ENCODE measurements at places on chromosomes 1 and 21.

DNA sequence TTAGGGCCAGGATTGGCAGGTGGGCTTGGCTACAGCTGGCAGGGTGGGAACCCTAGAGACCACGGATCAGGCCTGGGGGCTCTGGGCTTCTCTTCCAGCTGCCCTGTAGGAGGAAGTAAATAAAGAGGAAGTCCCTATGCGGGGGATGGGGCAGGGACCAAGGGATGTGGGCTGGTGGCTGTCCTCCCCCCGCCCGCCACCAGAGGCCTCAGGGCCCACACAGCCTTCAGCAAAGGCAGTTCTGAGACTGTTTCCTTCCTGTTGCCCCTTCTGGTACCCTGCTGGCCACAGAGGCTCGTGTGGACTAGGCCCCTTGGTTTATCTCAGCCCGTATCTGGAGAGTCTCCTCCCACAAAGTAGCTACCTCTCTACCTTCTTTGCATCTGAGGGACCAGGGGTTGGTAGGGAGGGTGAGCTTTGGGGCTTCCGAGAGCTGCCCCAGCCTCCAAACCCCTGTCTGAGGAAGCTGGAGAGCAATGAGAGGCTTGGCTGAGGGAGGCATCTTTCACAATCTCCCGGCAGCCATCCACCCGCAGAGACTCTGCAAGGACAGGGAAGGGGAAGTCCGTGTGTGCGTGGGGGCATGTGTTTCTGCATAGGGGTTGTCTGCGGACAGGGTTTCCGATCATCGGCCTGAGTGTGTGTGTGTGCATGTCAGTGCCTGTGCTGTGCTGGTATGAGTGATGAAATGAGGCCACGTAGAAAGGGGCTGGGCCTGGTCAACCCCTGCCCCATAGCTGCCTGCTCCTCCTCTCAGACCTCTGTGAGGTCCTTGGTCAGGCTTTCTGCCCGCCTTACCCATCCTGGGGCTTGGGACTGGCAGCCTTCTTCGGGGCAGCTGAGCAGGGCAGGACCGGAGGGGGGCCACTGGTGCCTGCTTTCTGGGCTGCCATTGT lies 12.5 kb downstream of the RPS6KA1 start:
- DNase-seq, result peak; percentile 34

DNA sequence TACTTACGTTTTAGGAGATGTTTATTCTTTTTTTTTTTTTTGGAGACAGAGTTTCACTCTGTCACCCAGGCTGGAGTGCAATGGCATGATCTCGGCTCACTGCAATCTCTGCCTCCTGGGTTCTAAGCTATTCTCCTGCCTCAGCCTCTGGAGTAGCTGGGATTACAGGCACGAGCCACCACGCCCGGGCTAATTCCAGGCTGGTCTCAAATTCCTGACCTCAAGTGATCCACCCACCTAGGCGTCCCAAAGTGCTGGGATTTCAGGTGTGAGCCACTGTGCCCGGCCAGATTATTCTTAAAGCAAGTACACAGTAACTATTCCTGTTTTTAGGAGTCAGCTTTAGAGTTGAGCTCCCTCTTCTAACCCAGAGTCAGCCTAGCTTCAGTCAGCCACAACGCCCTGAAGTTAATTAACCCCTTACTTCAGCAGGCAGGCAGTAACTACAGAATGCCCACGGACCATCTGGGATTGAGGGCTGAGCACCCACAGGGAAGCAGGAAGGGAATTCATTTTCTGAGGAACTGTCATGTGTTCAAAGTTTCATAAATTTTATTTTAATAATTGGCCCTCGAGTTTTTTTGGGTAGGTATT lies 5.3 kb upstream of the ID3 start:
- no peak for DNase-seq

GRCh38 chr21:31460980-31461379 lies 116.9 kb upstream of the TIAM1 start:
- no peak for DNase-seq

GRCh38 chr1:62794053-62794452 lies 10.1 kb downstream of the ATG4C start:
- no peak for DNase-seq

DNA sequence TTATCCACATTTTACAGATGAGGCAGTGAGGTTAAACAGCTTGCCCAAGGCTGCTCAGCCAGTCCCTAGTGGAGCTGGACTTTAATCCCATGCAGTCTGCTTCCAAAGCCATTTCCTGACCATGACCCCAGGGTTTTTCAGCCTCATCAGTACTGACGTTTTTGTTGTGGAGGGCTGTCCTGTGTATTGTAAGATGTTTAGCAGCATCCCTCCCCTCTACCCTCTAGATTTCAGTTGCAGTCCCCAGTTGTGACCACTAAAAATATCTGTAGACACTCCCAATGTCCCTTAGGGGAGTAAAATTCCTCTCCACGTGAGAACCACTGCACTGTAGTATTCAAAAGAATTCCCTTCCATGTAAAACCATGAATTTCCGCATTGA lies 30.2 kb upstream of the C1orf105 start:
- no peak for DNase-seq

DNA sequence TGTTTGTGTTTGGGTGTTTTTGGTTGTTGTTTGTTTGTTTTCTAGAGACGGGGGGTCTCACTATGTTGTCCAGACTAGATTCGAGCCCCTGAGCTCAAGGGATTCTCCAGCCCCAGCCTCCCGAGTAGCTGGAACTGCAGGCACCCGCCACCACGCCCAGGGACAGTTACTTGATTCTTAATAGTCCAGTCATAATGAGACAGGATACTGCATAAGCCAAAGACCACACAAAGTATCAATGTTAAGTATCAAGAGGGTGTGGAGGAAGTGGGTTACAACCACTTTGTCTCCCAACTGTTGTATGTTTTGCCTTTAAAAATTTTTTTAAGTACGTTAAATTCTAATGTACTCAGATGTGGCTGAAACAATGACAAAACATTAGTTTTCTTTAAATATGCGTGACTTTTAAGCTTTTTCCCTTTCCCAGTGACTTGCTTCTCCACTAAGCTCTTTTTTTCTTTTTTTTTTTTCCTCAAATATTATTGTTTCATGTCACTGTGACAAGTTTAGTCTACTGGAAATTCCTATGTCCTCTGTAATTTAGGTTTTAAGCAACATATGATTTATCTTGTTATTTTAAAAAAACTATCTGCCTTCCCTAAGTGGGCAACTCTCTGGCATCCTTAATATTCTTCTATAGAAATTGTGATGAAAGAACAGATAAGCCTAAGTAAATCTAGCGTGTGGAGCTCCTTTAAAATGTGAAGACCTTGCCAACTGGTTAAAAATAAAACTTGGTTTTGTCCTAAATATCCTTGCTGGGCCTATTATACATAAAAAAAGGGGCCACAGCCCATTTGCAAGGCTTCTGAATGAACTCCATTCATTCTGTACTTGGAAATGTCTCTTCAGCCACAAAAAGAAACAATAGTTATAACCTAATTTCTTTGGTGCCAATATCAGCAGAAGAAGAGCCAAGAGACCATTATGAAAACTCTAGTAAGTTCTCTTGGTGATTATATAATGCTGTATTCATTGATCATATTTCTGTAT lies 56.2 kb upstream of the DPH5 start:
- DNase-seq, result peak; percentile 4

DNA sequence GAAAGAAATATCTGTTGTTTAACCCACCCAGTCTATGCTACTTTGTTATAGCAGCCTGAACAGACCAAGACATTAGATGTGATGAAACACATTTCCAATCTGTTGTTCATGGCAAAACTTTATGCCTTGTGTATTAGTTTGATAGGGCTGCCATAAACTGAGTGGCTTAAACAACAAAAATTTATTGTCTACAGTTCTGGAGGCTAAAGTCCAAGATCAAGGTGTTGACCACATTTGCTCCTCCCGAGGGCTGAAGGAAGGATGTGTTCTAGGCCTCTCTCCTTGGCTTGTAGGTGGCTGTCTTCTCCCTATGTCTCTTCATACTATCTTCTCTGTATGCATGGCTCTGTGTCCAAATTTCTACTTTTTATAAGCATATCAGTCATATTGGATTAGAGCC lies 94.1 kb upstream of the HIVEP3 start:
- DNase-seq, result no peak

DNA sequence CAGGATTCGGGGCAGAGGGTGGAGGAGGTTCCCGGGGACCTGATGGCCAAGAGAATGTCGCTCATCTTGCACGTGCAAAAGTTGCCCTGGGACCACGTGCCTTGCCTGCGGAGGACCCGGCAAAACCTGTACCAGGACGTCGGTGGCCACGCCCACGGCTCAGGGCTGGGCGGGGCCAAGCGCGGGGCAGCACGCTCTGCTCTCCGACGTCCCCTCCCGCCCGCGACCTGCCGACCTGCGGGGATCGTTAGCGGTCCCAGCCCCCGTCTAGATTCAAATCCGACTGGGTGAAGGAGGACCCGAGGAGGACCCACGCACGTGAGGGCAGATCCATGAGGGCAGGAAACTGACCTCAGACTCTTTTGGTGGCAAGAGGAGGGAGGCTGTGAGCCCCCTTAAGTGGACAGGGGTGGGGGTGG lies at the start of gene C1orf167:
Gene C1orf167 (plus strand): TSS at position 206 of the 419 bp plus-strand sequence. CDS start 2,208 bp downstream, outside the sequence.
- DNase-seq, result peak; percentile 38

DNA sequence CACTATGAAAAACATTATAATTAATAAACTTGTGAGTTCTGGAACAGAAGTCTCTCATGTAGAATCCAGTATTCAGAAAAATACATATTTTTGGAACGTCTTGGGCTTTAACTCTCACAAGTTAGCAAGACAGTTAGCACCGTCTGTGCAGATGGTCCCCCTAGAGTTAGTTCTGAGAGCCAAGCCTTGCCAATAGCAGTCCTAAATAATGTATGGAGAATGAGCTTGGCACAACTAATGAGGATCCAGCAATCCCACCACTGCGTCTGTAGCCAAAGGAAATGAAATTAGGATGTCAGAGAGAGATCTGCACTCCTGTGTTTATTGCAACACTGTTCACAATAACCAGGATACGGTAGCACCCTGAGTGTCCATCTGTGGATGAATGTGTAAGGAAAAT lies 54.6 kb upstream of the VAMP3 start:
- DNase-seq, result no peak

- no peak for DNase-seq
Measured at GRCh38 chr1:192907545-192908243, 98.9 kb downstream of the RGS2 start.

DNA sequence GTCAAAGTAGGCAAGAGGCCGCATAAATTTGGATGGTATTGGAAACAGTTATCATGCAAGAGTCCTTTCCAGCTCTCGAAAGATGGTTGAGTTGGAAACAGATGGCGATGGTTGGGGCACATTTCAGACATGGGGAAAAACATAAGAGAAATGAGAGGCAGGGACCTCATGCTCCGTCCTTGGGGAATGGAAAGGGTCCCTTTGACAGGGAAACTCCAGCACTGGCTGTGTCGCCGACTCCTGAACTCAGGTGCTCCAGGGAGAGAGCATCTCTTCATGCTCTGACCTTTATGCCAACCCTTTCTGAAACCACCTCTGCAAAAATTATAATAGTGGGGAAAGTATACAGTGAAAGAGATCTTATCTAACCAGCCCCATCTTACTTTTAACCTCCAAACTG lies 36.8 kb upstream of the COL6A2 start:
- DNase-seq, result no peak

DNA sequence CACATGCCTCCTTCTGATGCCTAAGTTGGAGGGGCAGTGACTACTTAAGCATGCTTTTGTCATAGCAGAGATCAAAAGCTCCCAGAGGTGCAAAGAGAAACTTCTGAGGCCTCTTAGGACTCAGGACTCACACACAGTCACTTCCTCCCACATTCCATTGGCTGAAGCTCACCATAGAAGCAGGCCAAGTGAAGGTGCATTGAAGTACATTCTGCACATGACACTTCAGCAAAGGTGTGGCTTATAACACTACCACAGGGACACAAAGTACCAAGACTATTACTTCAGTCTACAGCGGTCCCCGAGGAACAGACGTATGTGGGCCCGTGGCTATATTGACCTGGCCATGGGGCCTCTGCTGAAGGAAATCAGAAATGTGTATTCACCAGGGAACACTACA lies 2.5 kb upstream of the POGK start:
- no peak for DNase-seq

GRCh38 chr1:71068325-71069240 lies 12.3 kb downstream of the ZRANB2 start:
- no peak for DNase-seq

DNA sequence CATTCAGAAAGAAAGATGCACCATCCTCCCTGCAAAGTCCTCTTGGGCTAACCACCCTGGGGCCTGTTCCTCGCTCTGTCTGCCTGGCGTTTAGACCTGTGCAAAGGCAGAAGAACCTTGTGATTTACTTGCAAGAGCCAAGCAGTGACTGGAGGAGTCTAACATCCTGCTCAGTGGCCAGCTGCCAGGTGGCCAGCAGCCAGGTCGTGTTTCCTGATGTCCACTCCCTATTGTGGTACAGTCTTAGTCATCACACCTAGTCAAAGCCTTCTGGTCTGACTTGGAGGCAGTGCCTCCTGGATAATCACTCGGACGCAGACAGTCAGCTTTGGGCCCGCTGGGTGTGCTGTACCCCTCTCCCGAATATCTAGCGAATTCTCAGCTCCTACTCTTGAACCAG lies 118.1 kb downstream of the PGBD5 start:
- no peak for DNase-seq

Data from stimulated activated CD4-positive, alpha-beta T cell treated with anti-CD3 and anti-CD28 coated beads, TNF-alpha, amount 100 ng/mL, for 24 hours (primary cell).